Ureter (tissue), 1 donor: ENCODE measurements at places on chromosomes 5 and 9. TPM values are rescaled to one million over a fixed set of nuclear protein-coding genes. Genes with fewer than 3 reads are reported as not detected.
A peak's percentile ranks its signal among the peaks of the same experiment; 100 is the strongest.

Gene OLFM1
- total RNA-seq: 47.8 TPM

Gene MZB1
- 12.9 TPM for total RNA-seq

Gene ITGA1
- total RNA-seq: 170 TPM

Gene GPRIN1
- total RNA-seq: 0.13 TPM

Gene IRX2
- 3.3 TPM for total RNA-seq

Gene PCDHGA6
- 6.1 TPM for total RNA-seq

Gene LCN15
- not detected for total RNA-seq

Gene SLC6A7
- total RNA-seq: 0.10 TPM

Gene SPINK6
- total RNA-seq: not detected

Gene LECT2
- not detected for total RNA-seq

Gene CENPH
- total RNA-seq: 4.5 TPM

Gene PRRT1B
- total RNA-seq: not detected

Gene EFNA5
- total RNA-seq: 60.4 TPM

Gene NR6A1
- total RNA-seq: 5.0 TPM

GRCh38 chr5:35016174-35017051, 31.3 kb downstream of the AGXT2 start:
- DNase-seq: no peak

DNA sequence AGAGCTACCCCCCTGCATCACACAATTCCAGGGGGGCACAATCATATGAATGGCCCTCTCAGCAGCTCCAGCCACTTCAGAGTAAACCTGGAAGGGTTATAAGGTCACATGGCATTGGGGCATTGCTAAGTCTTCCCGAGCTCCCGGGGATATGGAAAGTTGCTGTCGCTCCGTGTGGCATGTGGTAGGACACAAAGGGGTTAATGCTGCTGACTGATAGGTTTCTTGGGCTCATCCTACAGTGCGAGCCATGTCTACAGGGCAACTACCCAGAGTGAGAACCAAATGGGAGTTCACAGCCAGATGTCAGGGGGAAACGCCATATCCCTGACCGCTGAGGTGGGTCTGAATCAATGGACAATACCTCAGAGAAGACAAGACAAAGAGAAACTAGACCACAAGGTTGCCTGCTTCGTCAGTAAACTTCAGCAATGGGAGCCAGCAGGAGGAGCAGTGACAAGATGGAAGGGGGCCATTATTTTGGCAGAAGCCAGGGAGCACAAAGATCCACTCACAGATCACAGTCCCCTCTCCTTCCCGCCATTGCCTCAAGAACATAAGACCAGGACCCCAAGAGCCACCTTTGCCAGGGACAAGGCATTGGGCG, 52.4 kb upstream of the SHISAL2B start:
- no peak for DNase-seq

GRCh38 chr5:62708481-62709325, 130.1 kb downstream of the LRRC70 start:
- DNase-seq: no peak

GRCh38 chr9:94929369-94929756, 202.9 kb downstream of the AOPEP start:
- DNase-seq: no peak

DNA sequence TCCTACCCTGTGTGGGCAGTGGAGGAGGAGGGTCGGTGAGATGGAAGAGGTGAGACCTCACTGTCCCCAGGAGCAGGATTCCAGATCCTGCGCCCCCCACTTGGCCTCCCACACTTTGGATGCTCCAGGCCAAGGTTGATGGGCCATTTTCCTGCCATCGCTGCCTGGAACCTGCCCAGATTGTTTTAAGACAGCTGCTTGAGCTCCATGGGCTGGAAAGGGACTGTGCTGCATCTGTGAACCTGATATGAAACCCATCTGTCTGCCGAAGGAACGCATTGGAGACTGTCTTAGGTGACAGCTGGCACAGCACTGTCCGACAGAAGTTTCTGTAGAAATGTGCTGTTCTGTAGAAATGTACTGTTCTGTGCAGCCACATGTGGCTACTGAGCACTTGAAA, 72.7 kb upstream of the SLC25A48 start:
- no peak for DNase-seq

GRCh38 chr5:81829242-81829641, 78.3 kb upstream of the SSBP2 start:
- DNase-seq: no peak

GRCh38 chr9:15144622-15145061, 162.4 kb downstream of the TTC39B start:
- no peak for DNase-seq

DNA sequence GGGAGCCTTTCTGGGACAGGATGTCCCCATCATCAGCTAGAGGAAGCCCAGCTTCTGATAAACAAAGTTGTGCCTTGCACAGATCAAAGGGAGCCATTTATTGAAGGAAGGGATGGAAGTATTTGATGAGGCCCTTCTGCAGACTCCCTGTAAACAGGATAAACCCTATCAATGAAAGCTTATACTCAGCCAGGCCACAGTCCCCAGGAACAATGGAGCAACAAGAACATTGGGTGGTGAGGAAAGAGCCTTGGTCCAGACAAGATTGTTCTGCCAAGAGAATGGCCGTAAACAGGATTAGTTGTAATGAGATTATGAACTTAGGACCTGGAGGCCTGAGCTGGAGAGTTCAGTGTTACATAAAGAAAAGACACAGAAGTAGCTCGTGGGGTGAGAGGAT, 40.5 kb upstream of the LIFR start:
- DNase-seq: no peak

DNA sequence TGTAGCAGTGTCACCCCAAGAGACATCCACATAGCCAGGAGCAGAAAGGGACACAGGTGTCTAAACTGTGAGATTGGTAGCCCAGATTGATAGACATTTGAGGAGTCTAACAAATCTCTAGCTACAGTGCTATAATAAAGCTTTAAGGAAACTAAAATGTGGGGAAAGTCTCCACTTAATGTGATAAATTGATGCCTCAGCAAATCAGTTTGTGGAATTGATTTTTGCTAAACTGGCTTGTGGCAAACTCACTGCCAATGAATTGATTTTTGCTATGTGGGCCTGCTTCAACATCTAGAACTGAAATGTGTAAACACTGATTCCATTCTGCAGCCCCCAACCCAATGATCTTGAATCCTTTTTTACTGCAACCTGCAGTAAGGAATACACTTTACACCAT, 16.8 kb upstream of the MAP3K1 start:
- no peak for DNase-seq

DNA sequence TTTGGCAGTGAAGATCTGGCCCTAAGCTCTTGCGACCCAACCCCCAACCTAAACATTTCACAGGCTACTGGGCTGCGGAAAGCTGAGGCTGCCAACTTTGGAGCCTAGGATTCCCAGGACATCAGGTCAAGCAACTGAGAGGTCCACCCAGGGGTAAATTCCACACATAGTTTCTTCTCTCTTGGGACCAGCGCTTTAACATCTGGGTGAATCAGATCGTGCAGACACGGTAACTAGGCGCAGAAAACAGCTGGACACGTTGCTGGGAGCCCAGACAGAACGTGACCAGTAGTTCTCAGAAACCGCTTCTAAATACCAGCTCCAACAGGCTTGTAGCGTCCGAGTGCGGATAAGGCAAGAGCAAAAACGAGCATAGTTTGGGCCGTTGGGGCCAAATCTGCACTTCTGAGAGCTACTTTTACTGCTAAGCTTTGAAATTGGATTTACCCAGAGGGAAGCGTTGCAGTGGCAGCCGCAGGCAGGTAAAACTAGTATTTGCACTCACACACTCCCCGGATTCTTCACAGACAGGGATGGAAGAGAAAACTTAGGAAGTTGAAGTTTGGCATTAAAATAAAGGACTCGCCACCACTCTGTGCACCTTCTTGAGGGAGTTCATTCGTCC, 11.8 kb downstream of the ITGA1 start:
- no peak for DNase-seq

- DNase-seq: no peak
These were observed 234.1 kb upstream of the DAB2 start for GRCh38 chr5:39658866-39659265.

GRCh38 chr5:135493406-135494180, 41.4 kb upstream of the TIFAB start:
- peak; percentile 29 for DNase-seq

DNA sequence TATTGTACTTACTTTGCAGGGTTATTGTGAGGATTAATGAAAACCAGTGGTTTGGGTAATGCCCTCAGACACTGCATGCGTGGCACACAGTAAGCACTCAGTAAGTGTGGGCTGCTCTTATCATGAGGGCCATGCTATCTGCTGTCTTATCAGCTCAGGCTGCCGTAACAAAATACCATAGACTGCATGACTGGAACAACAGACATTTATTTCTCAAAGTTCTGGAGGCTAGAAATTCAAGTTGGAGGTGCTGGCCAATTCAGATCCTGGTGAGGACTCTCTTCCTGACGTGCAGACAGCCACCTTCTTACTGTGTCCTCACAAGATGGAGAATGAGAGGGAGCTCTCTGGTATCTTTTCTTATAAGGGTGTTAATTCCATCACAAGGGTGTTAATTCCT, 23.9 kb upstream of the SH3PXD2B start:
- no peak for DNase-seq

DNA sequence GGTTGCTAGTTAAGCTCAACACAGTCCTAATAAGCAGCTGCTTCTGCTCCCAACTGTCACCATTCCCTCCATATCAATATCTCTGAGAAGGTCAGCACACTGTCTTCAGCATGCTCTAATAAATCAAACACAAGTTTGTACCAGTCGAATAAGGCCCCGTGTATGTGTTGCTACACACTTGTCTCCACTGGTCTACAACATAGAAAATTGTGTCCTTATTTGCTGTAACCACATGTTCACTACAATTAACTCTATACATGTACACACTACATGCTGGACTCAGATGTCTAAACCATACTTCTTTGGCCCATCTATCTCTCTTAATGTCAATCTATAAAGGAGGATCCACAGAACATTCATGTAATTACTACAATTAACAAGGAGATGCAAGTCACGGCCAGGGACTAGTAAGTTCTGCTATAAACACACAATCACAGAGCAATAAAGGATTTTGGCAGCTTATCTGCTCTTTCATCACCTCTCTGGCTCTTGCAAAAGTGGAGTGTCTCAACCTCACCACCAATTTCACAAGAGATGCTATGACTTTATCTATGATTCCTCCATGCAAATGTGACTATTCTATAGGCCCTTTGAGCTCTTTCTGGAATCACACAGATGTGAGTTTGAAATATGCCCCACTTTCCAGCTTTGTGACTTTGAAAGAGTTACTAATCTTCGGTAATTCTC, 143.9 kb downstream of the SEMA5A start:
- no peak for DNase-seq

- DNase-seq: no peak
These were observed 50.7 kb downstream of the ICE1 start for GRCh38 chr5:5473226-5473625.

GRCh38 chr9:129547063-129547462, 73.8 kb downstream of the C9orf50 start:
- peak; percentile 39 for DNase-seq

DNA sequence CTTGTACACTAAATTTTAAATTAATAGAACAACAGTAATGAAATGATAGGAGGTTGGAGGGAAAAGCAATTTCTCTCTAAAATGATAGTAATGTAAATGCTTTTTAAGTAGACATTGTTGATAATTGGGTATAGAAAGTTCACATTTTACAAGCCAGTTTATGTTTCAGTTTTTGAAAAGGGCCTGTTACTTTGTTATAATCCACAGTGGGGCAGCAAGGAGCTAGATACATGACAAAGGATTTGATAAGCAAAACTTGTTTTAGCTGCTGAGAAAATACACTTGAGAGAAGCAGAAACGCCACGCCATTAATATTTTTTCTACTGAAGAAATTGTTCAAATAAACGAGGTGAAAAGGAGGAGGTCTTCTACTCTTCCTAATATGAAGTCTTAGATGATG, 30.2 kb downstream of the SREK1 start:
- DNase-seq: no peak

- DNase-seq: no peak
These were observed 32.1 kb upstream of the CLPTM1L start for GRCh38 chr5:1376981-1377380.

DNA sequence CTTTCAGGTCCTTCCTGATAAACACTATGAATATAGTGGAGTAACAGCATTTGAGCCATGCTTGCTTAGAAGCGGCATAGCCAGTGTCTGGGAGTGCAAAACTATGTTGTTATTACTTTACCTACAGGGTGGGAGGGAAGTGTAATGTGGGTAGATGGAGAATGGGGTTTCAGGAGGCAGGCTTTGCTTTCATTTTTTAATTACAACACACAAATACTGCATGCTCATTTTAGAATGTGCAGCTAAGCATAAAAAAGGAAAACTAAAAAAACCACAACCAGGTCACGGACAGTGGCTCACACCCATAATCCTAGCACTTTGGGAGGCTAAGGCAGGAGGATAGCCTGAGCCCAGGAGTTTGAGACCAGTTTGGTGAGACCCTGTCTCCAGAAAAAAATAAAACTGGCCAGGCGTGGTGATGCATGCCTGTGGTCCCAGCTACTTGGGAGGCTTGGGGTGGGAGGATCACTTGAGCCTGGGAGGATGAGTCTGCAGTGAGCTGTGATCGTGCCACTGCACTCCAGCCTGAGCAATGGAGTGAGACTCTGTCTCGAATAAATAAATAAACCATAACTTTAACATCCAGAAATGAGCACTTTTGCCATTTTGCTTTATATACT, 20.2 kb downstream of the HAVCR1 start:
- DNase-seq: no peak

DNA sequence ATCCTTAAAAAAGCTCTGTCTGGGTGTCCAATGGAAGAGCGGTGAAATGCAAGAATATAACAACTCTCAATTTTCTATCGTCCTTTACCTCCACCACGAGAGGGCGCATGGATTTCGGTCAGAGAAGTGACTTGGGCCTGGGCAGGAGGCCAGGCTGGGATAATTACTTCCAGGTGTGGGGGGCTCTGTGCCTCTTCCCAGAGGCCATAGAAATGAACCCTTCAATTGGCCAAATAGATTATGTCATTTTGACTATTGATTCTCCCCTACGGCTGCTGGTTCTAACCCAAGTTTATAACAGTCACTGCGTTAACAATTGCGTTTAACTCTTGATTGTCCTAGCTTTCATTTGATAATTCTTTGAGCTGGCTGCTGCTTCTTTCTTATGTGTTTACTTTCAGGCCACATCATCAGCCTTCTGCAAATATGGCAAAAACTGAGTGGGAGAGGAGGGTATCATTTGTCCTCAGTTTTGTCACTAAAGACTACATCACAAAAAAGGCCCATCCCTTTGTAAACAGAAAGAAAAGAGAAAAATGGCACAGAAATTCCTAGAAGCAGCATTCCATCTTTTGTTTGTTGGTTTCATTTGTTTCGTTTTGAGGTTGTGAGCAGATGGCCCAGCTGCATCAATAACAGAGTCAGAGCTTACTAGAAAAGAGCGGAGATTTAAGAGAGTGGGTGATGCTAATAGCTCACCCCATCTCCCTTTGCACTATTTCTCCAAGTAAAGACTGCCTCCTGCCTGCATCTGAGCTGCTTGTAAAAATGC, 45.4 kb upstream of the ZFR start:
- peak; percentile 79 for DNase-seq

GRCh38 chr9:107155244-107155817, 127.7 kb upstream of the RAD23B start:
- no peak for DNase-seq

- DNase-seq: no peak
These were observed 24.6 kb downstream of the TLE1 start for GRCh38 chr9:81664638-81665222.
